ENCODE measurements at places on chromosomes 11 and 22. TPM values are rescaled to one million over a fixed set of nuclear protein-coding genes. Genes with fewer than 3 reads are reported as not detected.

Gene TRIM48
- not detected for total RNA-seq

Gene DLG2
- total RNA-seq, result 7.2 TPM

Gene APOA5
- not detected for total RNA-seq

Gene VPREB1
- total RNA-seq, result not detected

Gene GPHA2
- not detected for total RNA-seq

DNA sequence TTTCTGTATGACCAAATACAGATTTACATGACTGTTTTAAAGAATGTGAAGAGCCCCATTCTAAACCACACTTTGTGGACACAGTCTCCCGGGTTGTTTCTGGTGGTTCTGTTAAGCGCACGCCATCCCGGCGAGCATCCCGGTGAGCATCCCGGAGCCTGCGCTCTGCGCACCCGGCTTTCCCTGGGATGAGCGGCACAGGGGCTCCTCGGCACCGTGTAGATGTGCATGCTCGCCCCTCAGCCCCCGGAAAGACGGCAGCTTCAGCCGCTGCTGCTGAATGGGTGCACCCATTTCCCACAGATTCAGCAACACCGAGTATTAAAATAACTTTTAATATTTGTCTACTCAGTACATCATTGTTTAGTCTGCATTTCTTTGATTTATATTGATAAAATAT, 36.0 kb downstream of the GLB1L2 start:
- DNase-seq, result peak; percentile 65

DNA sequence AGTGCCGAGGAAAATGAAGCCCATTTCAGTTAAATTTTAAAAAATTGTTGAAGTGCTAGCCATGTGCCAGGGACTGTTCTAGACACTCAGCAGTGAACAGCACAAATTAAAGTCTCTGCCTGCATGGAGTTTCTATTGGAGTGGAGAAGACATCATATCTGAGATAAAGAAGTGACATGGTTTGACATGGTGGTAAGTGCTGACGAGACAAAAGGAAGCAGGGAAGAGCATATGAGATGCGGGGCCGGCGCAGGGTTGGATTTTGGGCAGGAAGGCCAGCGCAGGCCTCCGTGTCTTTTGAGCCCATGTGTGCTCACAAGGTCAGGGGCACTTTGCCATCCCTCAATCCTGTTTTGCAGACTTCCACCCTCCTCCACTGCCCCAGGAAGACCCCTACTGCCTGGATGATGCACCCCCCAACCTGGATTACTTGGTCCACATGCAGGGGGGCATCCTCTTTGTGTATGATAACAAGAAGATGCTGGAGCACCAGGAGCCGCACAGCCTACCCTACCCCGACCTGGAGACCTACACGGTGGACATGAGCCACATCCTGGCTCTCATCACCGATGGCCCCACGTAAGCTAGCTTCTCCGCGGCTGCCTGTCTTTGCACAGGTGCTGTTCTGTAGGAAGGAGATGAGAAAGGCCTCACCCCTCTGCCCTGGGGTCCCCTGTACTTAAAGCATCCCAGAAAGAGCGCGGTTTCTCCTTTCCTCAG, 29.6 kb downstream of the AMPD3 start:
- DNase-seq, result no peak

DNA sequence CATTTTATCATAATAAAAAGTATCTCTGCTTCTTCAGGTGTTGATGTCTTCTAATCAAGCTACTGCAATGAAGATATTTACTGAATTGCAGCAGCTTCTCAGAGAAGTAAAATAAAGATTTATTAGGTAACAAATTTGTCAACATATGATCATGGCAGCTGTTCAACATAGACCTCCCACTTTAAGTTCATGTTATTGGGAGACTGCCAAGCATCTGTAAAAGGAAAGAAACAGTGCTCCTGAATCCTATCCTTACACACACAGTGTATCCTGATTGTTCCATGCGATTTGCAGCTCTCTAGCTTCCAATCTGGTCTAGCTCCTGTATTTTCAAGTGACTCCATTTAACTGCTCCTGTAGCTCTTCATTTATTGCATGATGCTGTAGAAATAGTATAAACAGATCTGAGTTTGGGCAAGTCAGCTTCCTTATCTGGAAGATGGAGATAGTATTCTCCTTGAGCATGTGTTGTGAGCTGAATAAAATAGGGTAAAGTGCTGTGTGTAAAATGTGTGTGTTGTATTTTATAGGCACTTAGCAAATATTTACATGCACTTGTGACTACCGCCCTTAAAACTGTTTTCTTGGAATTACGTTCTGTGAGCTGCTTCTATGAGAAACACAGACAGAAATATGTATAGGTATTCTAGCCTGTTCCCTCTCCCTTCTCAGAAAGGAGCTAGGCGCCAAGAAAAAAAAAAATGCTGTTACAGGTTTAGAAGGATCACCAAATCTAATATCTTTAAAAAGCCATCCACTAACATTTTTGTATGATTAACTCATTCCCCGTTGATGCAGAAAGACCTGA, 290.6 kb downstream of the JRKL start:
- no peak for DNase-seq

GRCh38 chr11:60098508-60098907, 10.0 kb downstream of the MS4A2 start:
- no peak for DNase-seq

DNA sequence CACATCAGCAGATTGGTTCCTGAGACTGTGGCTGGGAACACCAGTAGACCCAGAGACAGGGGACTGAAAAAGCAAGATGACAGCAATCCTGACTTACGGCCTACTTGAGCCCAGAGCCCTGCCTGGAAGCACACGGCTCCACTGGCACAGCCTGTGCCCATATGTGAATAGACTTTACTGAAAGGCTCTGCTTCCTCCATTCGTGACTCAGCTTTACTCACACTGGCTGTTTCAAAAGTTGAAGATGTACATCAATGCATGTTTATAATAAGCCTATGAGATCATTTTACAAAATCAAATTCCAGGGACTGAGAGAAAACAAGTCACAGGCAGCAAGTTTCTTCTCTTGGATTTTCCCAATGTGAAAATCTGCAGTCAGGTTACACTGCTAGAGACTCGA, 134.6 kb upstream of the TEAD1 start:
- DNase-seq, result no peak

DNA sequence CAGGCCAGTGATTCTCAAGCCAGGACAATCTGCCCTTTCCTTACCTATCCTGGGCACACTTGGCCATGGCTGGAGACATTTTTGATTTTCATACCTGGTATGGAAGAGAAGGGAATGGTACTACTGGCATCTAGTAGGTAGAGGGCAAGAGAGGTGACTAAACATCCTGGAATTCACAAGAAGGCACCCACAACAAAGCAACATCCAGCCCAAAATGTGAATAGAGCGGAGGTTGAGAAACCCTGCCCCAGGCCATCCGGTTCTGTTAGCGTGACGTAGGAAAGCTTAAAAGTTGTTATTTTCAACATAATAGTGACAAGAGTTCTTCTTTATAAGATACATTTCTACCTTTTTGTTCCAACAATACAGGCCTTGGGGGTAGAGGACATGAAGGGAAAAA, 114.9 kb upstream of the ALX4 start:
- no peak for DNase-seq

- DNase-seq, result no peak
Observed at GRCh38 chr22:44575381-44576268, 77.6 kb upstream of the RTL6 start.

DNA sequence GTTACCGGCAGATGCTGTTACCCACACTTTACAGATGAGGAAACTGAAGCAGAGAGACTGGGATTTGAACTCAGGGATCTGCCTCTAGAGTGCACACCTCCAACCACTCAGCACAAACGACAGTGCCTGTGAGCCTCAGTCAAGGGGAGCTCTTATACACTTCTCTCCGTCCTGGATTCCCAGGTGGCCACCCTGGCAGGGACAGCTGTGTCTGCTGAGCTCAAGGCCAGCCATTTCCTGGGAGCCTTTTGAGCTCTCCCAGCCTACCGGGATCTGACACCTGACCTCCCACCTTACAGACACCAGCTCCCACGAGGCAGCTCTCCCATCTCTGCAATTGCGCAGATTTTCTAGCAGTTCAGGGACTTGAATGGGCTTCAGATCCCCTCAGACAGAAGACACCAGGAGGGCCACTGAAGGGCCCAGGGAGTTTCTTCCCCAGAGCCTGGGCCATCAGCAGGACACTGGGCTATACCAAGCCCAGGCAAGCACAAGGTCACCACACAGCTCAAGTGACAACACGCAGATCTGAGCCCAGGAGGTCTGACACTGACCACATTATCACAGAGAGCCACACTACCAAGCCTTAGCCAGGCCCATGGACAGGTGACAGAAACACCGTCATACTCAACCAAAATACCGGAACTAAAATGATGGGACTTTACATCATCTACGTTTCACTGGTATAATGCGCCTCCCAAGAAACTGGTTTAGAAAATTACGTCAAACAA, 17.1 kb downstream of the PDGFB start:
- DNase-seq, result no peak

Data from spleen (tissue), 13 donors.